ENCODE measurements at places on chromosomes 5 and 9.

GRCh38 chr5:167657016-167657415 lies 634.4 kb upstream of the WWC1 start:
- no peak for DNase-seq

DNA sequence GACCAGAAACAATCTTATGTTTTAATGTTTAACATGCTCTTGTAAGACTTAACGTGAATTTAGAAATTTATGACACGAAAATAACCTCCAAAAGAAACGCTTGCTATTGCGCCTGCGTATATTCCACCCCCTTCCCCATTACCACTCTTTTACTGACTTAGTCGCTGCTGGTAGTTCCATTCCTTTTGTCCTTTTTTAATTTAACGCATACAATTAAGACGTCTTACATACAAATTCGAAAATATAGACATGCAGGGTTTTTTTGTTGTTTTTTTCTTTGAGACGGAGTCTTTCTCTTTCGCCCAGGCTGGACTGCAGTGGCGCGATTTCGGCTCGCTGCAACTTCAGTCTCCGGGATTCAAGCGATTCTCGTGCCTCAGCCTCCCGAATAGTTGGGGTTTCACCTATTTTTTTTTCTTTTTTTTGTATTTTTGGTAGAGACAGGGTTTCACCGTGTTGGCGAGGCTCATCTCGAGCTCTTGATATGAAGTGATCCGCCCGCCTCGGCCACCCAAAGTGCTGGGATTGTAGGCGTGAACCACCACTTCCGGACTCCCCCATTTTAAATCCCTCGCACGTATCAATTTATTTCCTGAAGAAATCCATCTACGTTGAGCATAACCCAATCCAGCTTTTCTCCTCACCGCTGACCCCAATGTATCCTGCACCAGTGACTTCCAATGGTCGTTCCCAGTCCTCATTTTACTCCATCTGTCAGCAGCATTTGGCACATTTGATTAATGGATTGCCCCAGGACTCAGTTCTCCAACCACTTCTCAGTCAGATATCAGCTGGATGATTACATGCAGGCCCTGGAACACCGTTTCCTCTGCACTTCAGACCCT lies 684 bp upstream of the MED7 start:
- peak; percentile 33 for DNase-seq

DNA sequence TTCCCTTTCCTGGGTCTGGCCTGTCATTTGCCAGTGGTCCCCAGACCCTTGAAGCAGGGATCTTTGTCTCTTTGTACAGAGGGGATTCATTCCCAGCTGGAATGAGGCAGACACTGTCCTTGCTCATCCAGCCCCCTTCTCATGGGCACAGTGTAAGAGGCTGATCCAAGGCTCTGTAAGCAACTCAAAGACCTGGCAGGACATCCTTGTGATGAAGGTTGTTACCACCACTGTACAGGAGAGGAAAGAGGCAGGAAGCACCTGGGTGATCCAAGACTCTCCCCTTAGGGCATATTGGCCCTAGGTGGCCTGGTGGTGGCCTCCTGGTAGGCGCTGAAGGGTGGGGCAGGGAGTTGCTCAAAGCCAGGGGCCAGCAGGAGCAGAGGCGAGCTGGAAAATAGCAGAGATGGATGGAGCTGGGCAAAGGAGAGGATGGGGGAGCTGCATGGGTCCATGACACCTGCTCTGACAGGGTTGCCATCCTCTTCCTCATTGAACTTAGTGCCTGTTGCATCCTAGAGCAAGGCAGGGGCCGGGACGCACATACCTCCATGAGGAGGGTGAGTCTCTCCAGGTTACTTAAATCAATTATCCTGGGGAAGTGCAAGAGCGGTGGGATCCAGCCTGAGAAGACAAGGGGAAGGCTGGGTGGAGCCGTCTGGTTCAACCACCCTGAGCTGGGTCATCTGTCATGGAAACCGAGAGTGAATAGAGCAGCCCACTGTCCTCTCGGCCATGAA lies 9.8 kb upstream of the GADD45G start:
- DNase-seq = no peak

GRCh38 chr5:42720251-42720650 lies 36.4 kb upstream of the CCDC152 start:
- DNase-seq = no peak

DNA sequence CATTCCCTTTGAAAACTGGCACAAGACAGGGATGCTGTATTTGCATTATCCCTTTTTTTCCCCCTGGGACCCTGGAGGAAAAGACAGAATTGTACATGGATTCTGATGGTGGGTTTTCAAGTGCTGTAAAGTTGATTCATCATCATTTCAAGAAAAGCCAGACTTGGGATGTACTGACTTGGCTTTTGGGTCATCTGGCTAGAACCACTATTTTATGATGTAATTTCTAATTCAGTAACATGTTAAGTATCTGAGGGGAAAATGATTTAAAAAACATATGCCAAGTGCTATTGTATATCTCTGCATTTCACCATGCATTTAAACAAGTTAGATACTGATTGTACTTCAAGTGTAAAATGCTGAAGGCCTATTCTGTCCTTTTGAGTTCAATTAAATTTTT lies 15.2 kb upstream of the MAP3K1 start:
- no peak for DNase-seq

DNA sequence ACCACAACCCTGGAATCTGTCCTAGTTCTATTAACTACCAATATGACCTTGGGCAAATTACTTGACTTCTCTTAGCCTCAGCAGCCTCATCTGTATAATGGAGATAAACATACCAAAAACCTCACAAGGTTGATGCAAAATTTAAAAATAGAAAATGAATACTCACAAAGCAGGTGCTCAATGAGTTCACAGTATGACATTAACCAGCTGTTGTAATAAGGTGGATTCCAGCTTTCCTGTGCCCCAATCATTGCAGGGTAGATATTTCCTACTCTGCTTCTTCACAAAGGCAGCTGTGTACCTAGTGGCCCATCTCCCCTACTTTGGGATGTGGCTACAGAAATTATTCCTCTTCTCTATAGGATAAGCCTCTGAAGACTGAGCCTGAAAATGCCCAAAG lies 8.8 kb downstream of the HTR4 start:
- no peak for DNase-seq

GRCh38 chr5:154390096-154390495 lies 55.7 kb upstream of the SAP30L start:
- DNase-seq = no peak

Measured in stimulated activated CD4-positive, alpha-beta T cell treated with anti-CD3 and anti-CD28 coated beads, Interleukin-4, amount 100 ng/mL, for 4 hours (primary cell).